NCI-H1092 treated with DMSO at 0.1 percent for 48 hours (cell line): ENCODE measurements at places on chromosomes 7 and 10.

DNA sequence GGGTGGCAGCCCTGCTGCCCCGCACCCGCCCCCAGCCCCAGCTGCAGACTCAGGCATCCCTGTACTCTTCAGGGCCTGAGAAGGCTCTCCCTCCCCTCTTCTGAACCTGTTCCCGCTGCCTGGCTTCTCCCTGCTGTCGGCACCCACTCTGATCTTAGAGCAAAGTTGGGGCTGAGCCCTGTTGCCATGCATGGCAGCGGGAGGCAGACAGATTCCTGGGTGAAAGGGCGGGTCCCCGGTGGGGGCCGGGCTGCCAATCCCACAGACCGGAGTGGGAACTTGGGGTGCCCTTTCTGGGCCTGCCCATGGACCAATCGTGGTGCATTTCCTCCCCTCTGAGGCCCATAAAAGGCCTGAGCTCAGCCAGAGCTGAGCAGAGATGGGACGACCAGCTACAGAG, 80.7 kb downstream of the SPDYE5 start:
- DNase-seq = no peak

DNA sequence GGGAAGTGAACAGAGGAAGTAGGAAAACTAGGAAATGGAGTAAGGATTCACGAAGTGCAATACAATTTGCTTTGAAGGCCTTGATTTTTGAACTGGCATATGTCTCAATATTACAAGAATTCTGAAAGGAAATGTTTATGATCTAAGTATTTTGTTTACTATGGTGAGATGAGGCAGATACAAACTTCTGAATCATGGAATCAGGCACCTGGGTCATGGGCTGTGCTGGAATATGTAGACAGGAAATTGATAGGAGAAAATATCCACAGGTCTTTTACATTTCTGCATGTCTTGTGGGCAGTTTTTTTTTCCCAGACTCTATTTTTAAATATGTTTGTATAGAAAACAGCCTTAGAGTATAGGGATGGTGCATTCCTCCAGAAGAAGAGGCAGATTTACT, 117.1 kb downstream of the PPP1R3A start:
- no peak for DNase-seq

GRCh38 chr7:26815426-26815825, 49.0 kb downstream of the SKAP2 start:
- DNase-seq = peak; percentile 50

- no peak for DNase-seq
Measured at GRCh38 chr10:51074238-51075028, at the start of gene PRKG1. TSS of gene PRKG1 (plus strand) at chr10:51074487.

- no peak for DNase-seq
Measured at GRCh38 chr7:87339373-87339897, 6.0 kb upstream of the CROT start.

DNA sequence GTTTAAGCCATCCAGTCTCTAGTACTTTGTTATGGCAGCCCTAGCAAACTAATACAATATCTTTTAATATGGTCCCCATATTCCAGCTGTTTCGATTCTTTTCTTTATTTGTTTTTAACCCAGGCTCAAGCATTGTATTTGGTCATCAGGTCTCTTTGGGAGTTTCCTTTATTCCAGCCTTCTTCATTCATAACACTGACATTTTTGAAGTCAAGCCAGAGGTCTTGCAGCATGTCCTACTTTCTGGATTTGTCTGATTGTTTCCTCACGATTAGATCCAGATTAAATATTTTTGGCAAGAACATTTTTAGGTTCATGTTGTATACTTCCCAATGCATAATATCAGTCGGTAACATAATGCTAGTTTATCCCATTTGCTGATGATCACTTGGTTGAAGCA, 11.8 kb downstream of the SLC25A13 start:
- DNase-seq = no peak

DNA sequence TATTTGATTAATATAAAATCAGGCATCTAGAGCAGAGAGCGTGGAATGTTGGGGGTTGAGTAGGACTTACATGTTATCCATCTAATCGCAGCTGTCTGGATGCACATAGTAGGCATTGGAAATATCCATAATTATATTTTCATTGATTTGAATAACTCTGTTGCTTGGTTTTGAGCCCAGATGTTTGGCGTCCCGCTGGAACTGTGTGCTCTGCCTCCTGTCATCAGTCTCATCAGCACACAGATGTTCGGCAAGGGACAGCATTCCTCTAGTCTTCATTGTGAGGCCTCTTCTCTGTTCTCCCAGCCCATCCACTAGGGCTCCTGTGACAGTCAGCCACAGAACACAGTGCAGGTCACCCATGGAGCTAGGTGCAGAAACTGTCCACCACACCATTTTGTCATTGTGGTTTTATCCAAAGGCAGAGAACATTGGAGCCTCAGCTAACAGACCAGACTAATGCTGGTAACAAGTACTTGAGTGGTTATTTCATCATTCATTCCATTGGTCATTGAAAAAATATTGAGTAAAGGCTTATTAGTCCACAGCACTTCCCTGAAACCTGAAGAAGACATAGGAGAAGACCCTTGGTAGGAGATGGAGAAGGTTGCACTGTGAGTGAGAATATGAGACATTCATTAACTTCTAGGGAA, 927.4 kb downstream of the LRMDA start:
- DNase-seq = no peak

GRCh38 chr7:155203882-155204691, 93.6 kb upstream of the INSIG1 start:
- no peak for DNase-seq

DNA sequence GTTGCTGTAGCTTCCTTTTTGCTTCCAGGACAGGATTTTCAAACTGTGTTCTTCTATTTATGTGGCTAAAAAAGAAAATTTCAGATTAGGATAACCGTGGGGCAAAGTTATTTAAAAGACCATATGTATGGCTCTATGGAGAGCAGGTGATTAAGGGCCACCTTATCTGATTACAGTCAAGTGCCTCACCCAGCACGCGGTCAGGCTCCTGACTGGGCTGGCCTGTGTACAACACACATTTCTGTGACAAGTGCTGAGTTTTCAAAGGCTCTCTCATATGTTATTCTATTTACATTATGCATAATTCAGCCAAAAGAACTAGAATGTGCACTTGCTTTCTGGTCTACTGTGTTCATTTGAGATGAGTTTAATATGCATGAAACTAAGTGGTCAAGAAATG, 547.4 kb downstream of the PHTF2 start:
- peak; percentile 26 for DNase-seq

GRCh38 chr10:64080071-64080470, 558.9 kb downstream of the REEP3 start:
- DNase-seq = no peak

DNA sequence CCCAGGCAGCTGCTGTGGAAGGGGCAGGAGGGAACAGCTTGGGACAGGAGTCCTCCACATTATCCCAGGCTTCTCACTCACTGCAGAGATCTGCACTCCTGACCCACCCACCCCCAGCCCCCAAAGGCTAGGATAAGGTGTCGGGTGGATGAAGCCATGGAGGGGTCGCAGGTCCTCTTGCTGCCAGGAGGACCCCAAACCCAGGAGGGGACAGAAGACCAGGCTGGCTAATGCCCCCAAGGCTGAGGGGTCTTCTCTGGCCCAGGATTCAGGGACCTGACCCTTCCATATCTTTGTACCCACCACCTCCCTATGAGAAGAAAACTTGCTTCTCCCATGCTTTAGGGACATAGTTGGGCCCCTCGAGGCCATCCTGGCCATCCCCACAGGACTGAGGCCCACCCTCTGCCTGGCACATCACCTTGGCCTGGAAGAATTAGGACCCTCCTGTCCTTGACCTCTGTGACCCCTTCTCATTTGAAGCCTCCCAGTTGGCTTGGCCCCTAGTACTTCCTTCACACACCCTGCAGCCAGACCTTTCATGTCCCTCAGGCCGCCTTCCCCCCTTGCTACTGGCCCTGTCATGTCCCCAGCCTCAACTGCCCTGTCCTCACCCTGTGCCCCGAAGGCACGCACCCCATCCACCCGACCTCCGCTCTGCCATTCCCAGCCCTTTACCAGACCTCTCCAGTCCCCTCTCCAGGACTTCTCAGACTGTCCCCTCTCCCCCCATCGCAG, 21.6 kb downstream of the KCNH2 start:
- DNase-seq = no peak

DNA sequence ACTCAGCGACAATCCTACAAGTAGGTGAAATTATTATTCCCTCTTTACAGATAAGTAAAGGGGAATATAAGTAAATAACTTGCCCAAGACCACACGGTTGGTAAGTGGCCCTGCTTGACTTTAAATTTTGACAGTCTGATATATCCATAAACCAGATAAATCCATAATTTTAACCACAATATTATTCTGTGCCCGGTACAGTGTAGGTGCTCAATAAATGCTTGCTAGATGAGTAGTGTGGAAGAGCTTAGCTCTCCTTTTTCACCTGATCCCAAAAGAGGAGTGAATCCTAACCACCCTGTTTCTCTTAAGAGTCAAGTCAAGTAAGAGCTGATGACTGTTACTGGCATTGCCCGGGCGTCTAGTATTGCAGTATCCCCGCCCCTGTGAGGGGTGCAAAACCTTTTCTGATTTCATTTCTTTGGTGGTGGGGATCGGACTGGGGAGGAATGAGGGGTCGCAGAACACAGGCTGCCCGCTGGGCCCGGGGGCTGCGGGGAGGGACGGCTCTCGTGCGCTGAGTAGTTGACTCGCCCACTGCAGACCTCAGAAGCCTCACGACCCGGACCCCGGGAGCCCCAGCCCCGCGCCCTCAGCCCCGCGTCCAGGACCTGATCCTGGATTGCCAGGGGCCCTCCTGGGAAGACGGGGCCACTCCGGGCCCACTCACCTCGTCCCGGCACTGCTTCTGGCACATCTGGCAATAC, 490 bp downstream of the KIN start:
- no peak for DNase-seq

DNA sequence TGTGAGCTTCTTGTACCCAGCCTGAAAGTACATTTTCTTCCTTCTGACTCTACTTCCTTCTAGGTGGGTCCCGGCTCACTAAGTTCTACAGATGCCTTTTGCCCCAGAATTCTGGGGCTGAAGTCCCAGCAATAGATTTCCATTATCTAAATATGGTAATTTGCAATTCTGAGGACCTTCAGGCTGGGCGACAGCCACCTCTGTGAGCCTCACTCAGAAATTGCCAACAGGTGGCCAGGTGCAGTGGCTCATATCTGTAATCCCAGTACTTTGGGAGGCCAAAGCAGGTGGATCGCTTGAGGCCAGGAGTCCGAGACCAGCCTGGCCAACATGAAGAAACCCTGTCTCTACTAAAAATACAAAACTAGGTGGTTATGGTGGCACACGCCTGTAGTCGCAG, 23.7 kb downstream of the CREM start:
- DNase-seq = no peak

DNA sequence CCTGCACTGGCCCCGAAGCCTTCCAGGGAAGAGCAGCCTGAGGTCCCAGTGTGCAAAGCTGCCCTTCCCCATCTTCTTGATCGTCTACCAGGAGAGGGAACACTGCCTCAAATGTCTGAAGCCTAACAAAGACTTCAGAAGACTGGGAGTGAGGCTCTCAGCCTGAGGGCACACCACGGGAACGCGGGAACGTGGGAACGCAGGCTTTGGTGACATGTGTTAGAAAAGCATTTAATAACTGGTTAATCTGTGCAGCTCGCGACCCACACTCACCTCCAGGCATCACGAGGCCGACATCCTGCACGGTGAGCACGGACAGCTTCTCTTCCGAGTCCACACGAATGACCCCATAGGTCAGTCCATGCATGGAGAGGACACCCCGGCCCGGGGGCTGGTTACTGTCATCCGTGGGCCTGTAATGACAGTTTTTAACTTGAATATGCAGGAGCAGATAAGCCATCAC, 234.0 kb downstream of the ZMYND11 start:
- no peak for DNase-seq

GRCh38 chr10:85420501-85421191, 945.9 kb downstream of the GRID1 start:
- DNase-seq = no peak

DNA sequence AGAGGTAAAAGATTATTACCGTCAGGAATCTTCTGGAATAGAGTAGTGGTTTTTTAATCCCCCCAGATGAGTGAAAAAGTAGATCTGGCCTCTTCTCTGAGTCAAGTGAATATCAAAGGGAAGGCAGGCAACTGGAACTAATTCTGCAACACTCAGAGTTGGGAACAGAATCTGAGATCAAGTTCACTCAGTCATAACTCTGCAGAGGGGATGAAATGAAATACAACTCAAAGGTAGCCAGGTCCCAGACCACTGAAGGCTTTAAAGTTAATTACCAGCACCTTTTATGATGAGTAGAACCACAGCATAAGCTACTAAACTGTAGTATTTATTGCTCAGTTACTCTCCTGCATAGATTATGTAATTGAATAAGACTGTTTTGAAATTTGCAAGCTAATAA, 455.6 kb upstream of the AKR1E2 start:
- no peak for DNase-seq

DNA sequence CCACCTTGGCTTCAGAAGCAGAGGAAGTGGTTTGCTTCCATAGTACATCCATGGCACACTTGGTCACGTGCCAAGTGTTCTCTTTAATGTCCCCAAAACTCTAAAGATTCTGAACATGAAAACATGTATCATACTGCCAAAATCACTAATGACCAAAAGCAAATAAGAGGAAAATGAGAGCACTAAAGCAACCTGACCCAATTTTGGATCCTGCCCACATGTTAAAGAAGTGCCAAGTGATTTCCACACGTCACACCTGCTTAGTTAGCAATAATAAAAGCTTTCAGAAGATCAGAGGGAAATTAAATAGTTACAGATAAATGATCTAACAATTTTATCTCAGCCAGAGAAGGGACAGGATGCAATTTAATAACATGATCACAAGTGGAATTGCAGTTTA, 1170.0 kb downstream of the XPNPEP1 start:
- DNase-seq = no peak

- DNase-seq = peak; percentile 37
Measured at GRCh38 chr7:43905956-43906330, 453 bp downstream of the URGCP start.

GRCh38 chr7:74606101-74606908, 51.2 kb upstream of the GTF2I start:
- DNase-seq = peak; percentile 31

DNA sequence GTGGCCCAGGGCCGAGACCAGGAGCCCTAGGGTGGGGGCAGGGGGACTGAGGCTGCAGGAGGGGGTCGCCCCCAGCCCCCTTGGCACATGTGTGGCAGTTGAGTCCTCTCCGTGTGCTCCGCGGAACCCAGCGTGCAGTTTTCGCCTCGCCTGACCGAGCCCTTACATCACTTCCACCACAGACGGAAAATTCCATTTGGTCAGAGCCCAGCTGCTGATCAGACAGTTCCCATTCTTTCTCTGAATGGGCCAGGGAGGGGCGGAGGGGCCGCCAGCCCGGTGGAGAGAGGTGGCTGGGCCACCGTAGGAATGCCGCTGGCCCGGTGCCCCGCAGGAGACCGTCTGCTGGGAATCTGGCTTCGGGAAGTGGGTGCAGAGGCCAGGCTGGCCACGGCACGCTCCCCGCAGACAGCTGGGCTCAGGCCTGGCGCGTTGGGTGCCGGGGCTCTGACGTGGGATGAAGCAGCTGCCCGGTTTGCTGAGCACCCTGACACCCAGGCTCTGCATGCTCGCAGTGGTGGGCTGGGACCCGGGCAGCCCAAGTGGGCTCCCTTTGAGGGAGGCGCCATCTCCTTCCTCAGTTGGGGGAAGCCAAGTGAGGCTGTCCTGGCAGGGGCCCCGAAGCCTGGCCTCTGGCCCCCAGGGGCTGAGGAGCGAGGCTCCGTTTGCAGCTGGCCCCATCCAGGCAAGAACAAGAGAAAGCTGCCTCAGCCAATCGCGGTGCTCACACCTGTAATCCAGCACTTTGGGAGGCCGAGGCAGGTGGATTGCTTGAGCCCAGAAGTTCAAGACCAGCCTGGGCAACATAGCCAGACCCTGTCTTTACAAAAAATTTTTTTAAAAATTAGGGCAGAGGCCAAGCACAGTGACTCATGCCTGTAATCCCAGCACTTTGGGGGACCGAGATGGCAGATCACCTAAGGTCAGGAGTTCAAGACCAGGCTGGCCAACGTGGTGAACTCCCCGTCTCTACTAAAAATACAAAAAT, 9.9 kb downstream of the TTYH3 start:
- DNase-seq = no peak
